ENCODE measurements at places on chromosomes 4 and X.

DNA sequence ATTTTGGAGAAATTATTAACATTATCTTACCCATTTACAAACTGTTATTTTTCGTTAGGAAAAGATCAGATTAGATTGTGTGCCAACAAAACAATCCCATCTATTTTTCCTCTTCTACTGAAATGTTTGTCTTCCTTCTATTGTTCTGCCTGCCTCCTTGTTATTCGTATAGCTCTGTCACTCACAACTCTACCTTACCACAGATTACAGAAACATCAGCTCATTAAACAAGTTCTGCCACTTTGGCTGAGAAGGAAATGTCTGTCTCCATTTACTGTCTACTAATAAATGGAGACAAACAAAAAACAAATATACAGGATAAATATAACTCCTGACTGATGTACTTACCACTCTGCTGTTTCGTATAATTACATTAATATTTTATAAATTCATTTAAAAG, 211.4 kb downstream of the ENOX2 start:
- DNase-seq, result no peak

- no peak for DNase-seq
These were observed 3.6 kb downstream of the MID1IP1 start for GRCh38 chrX:38804682-38805431.

DNA sequence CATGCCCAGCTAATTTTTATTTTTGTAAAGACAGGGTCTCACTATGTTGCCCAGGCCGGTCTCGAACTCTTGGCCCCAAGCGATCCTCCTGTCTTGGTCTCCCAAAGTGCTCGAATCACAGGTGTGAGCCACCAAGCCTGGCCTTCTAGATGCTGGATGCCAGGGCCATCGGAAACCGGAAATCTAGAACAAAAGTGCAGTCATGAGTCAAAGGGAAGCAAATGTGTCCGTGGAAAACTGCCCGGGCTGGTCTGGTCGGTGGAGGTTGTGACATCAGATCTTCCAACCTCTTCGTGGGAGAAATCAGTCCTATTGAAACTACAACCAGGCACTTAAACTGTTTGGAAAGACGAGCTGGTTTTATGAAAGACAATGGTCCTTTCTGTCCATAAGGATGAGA, 92.3 kb upstream of the SHOX start:
- DNase-seq, result no peak

GRCh38 chrX:147899379-147900114, 12.2 kb upstream of the FMR1 start:
- no peak for DNase-seq

GRCh38 chr4:6999172-7000086, 43.7 kb upstream of the TADA2B start:
- no peak for DNase-seq
